Activated CD4-positive, alpha-beta memory T cell treated with anti-CD3 and anti-CD28 coated beads for 36 hours (primary cell): ENCODE measurements at places on chromosomes 7 and 10.

- DNase-seq = peak; percentile 85
Measured at GRCh38 chr10:101014230-101014884, 14.7 kb downstream of the LZTS2 start.

DNA sequence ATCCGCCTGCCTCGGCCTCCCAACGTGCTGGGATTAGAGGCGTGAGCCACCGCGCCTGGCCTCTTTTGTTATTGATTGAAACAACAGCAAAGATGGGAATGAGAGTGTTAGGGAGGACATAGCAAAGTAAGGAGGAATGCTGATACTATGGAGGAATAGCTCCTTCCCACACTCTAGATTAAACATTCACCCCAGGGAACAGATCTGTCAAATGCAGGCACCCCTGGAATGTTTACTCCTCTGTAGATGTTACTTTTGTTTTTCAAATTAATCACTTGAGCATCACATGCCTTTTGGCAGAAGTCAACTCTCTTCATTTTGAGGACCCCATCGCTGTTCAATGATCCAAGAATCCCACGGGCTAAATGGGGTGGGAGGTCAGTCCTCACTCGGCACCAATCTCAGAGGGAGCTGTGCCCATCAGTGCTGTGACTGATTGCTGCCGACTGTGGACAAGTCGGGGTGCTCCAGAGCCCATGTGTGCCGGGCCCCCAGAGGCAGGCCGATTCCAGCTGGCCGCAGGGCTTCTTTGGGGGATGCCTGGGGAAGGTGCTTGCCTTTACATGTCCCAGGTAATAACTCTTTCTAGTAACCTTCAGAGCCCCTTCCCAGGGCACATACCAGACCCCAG, 10.2 kb upstream of the COBL start:
- DNase-seq = no peak

DNA sequence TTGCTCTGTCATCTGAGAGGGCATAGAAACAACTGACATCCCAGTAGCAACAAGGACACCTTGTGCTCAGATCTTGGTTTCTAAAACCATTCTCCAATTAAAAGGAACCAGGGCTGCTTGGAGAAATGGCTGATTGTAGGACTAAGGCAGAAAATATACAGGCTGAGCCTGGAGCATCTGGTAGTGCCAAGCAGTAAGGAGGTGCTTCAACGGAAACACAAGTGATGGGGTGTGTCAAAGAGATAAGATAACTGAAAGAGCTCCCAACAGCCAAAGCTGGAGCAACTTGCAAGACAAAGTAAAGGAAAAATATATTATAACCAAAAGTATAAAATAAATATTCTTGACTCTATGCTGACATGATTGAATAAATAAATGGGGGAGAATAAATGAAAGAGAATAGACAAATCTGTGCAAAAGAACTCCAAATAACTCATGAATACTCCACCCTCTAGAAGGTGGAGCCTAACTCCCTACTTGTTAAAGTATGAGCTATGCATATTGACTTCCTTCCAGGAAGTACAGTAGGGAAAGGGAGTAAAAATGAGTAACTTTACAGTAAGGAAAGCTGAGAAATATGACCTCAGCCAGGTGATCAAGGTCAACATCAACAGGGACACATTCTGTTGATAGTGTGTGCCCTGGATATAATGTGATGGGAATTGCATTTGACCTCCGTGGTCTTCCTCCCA, 162.4 kb downstream of the NOC3L start:
- DNase-seq = no peak

- no peak for DNase-seq
Measured at GRCh38 chr7:98174334-98175259, 36.6 kb upstream of the BHLHA15 start.

- DNase-seq = no peak
Measured at GRCh38 chr7:85164376-85164775, 22.5 kb downstream of the SEMA3D start.

DNA sequence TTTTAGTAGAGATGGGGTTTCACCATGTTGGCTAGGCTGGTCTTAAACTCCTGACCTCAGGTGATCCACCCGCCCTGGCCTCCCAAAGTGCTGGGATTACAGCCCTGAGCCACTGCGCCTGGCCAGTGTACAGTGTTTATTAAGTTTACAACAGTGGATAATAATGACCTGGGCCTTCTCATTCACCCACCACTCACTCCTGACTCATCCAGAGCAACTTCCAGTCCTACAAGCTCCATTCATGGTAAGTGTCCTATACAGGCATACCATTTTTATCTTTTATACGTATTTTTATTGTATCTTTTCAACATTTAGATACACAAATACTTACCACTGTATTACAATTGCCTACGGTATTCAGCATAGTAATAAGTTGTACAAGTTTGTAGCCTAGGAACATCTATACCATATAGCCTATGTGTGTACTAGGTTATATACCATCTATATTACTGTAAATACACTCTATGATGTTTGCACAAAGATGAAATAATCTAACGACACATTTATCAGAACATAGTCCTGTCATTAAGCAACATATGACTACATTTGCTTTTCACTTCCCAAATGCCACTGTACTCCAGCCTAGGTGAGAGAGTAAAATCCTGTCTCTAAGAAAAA, 17.1 kb downstream of the HOXA1 start:
- DNase-seq = no peak

- no peak for DNase-seq
Measured at GRCh38 chr10:74040200-74041126, 42.5 kb downstream of the VCL start.

DNA sequence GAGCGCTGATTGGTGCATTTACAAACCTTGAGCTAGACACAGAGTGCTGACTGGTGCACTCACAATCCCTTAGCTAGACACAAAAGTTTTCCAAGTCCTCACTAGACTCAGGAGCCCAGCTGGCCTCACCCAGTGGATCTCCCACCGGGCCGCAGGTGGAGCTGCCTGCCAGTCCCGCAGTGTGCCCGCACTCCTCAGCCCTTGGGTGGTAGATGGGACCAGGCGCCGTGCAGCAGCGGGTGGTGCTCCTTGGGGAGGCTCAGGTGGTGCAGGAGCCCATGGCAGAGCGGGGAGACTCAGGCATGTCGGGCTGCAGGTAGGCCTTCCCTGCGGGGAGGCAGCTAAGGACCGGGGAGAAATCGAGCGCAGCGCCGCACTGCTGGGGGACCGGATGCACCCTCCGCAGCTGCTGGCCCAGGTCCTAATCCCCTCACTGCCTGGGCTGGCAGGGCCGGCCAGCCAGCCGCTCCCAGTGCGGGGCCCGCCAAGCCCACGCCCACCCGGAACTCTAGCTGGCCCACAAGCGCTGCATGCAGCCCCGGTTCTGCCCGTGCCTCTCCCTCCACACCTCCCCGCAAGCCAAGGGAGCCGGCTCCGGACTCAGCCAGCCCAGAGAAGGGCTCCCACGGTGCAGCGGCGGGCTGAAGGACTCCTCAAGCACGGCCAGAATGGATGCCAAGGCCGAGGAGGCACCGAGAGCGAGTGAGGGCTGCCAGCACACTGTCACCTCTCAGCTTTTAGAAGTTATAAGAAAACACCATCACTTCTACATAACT, 128.9 kb downstream of the ZNF438 start:
- no peak for DNase-seq

GRCh38 chr10:124025660-124026588, 67.5 kb downstream of the CHST15 start:
- no peak for DNase-seq

- no peak for DNase-seq
Measured at GRCh38 chr7:15780271-15780670, 93.8 kb upstream of the MEOX2 start.

DNA sequence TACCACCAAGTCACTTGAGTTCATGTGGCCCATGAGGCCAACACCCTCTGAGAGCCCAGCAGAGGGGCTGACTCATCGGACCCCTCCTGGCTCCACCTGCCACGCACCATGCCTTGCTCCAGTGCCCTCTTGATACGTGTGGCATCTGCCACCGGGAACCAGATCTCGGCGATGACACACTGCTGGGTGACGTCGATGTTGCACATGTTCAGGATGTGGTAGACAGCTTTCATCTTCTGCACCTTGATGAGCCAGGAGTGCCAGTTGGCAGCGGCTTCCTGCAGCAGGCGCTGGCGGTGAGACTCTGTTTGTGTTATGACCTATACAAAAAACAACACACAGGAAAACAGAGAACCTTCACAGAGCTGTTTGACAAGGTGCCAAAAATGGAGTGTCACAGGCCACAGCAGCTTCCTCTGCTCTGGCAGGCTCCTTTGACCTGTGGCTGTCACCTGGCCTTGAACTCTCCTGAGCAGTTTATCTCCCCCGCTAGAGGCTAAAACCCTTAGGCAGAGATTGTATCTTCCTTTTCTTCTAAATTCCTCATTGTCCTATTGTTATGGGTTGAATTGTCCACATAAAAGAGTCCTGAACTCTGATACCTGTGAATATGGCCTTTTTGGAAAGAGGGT, 45.2 kb upstream of the TMEM213 start:
- DNase-seq = peak; percentile 98

DNA sequence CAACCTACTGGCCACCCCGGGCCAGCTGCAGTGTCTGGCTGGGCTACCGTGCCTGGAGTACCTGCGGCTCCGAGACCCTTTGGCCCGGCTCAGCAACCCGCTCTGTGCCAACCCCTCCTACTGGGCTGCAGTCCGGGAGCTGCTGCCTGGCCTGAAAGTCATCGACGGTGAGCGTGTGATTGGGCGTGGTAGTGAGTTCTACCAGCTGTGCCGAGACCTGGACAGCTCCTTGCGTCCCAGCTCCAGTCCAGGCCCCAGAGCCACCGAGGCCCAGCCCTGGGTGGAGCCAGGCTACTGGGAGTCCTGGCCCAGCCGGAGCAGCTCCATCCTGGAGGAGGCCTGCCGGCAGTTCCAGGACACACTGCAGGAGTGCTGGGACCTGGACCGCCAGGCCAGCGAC, 4.2 kb downstream of the RARRES2 start:
- DNase-seq = no peak

DNA sequence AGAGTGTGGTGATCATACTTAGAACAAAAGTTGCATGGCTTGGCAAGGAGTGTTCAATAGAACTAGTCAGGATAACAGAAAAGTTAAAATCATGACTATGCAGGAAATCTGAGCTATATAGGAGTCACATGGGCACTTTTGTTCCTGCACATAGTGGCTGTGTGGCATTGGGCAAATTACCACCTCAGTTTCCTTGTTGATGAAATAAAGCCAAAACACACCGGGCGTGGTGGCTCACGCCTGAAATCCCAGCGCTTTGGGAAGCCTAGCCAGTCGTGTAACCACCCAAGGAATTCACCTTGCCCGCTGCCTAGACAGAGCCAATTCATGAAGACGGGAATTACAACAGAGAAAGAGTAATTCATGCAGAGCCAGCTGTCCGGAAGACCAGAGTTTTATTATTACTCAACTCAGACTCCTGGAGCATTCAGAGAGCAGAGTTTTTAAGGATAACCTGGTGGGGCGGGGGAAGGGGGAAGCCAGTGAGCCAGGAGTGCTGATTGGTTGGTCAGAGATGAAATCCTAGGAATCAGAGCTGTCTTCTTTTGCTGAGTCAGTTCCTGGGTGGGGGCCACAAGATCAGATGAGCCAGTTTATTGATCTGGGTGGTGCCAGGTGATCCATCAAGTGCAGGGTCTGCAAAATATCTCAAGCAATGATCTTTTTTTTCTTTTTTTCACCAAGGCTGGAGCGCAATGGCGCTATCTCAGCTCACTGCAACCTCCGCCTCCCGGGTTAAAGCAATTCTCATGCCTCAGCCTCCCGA, 6.4 kb upstream of the MKRN1 start:
- DNase-seq = no peak

DNA sequence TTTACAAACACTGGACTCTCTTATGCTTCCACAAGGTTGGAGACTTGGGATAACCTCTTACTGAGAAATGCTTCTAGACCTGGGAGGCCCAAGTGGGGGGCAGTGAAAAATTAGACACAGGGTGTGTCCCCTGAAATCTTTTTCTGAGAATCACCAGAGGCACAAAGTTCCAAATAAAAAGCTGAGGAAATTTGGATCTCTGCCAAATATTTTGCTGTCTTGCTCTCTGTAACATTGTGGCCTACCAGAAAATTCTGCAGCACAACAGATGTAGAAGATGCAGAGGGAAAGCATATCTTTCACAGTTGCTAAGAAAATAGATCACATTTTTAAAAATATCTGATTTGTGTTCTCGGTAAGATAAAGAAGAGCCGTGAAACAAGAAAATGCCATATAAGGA, 849.4 kb downstream of the CCSER2 start:
- no peak for DNase-seq

GRCh38 chr10:94461503-94461902, 59.2 kb downstream of the TBC1D12 start:
- DNase-seq = no peak

DNA sequence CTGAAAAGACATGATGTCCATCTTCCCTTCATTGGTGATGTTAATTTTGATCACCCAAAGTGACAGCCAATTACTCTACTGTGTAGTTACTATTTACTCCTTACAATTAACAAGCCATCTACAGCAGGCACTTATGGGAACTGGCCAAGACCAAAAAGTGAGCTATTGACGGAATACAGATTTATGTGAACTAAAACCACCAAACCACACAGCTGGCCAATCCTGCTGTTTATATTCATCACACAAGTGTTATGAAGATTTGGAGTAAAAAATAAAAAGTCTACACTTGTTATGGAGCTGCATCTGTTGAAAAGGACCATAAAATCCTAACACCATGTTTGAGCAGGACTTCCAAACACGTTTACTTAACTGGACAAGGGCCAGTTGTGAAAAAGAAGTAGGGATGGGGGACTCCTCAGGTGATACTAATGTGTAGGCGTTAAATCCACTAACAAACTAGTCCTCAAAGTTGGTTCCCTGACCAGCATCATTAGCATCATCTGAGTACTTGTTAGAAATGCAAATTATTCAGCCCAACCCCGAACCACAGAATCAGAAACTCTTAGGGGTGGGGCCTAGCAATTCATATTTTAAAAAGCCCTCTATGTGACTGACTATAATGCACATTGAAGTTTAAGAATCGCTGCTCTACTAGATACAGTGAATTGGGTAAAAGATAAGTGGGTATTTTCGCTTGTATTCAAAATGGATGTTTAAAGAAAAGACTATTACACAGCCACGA, 11.6 kb downstream of the MCMBP start:
- DNase-seq = no peak

DNA sequence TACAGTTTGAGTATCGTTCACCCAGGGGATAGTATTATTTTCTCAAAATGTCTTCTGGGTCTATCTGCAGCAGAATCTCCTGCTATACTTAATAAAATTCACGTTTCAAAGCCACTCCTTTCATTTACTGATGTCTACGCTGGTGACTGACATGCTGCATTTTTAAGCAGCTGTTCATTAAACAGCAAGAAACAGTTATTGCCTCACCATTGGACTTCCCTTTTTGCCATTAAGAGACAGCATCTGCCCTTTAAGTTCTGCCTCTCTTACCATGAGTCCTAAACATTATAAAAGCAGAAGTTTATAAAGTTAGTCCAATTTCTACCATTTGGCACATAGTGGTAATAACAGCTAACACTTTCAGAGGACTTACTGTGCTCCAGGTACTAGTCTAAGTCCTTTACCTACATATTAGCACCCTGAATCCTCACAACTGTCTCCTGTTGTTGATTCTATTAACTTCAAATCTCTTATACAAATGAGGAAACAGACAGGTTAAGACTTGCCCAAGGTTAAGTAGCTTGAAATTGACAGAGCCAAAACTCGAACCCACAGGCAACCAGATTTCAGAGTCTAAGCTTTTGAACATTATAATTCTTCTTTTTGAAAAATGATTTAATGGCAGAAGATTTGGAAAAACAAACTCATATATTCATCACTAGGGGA, 169.5 kb downstream of the SNX13 start:
- no peak for DNase-seq
